Right ventricle myocardium superior (tissue), 1 donor: ENCODE measurements at places on chromosomes 6 and 20. TPM values are rescaled to one million over a fixed set of nuclear protein-coding genes. Genes with fewer than 3 reads are reported as not detected.
A peak's percentile ranks its signal among the peaks of the same experiment; 100 is the strongest.

DNA sequence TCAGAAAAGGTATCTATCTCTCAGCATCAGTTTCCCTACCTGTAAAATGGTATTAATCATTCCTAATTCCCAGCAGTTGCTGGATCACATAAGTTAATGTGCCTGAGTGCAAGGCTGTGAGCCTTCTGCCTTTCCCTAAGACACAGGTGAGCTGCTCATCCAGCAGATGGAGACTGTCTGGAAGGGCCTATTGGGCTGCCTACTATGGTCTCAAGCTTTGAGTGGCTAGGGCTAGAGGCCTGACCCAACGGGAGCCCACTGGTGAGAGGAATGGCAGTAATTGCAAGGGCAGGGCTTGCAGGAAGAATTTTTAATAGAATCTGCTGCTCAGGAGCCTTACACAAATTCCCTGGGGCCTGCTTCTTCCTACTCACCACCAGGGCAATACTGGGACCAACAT is 4.3 kb downstream of the KHDC1 start:
- DNase-seq = no peak

Gene PRDM13
- not detected for total RNA-seq

- no peak for DNase-seq
Observed at GRCh38 chr20:38651154-38651553, 49.5 kb downstream of the ARHGAP40 start.

GRCh38 chr6:168870982-168871381 is 382.7 kb downstream of the THBS2 start:
- DNase-seq = no peak

DNA sequence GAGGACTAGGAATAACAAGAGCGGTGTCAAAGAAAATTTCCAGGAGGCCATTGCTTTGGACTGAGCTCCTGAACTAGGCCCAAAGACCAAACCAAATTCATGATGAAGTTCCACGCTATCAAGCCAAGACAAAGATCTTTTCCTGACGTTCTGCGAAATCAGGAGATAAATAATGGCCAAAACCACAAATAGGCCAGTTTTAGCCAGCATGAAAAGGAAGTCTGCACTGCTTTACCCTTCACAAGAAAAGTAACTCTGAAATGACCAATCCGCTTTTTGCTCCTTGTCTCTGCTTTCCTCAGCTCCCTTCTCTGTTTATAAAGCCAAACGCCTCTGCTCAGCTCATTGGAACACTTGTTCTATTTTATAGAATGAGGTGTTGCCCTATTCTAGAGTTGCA is 6.7 kb downstream of the NCOA5 start:
- DNase-seq = no peak

Gene SULF2
- total RNA-seq = 32.0 TPM

- no peak for DNase-seq
Observed at GRCh38 chr6:106692112-106692818, 62.9 kb downstream of the QRSL1 start.

DNA sequence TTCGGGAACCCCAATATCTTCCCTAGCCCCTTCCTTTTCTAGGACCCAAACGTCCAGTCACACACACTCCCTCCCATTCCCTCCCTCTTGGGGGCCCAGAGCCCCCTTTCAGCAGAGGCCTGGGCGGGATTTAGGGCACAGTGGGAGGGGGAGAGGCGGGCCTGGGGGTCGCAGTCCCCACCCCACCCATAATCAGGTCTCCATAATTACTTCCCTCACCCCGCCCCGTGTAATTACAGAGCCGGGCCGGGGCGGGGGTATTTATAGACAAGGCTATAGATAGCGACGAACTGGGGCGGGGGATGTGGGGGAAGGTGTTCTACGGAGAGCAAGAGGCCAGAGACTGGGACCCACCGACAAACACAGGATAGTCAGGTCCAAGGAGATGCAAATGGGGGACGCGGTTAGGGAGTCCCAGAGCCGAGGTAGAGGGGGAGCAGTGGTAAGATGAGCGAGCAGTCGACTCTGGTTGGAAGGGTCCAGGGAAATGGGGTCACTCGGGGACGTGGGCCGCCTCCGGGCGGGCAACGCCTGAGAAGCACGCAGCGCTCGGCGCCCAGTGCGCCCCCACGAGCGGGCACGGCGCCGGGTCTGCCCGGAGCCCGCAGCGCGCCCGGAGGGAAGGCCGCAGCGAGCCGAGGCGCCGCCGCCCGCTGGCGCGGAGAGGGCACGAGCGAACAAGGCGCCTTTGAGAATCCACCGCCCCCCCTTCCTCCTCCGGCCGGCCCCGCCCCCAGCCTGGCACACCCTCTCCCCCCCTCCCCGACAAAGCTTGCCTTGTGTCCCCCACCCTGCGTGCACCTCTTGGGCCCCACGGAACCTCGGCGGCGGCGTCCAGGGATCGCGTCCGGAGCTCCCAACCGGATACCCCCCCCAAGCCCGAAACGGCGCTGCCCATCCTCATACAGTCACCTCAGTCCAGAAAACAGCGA is 670 bp upstream of the COL11A2 start:
- peak; percentile 63 for DNase-seq

GRCh38 chr20:49635866-49636265 is 67.9 kb upstream of the PTGIS start:
- DNase-seq = no peak

Gene NUP153
- total RNA-seq = 23.6 TPM

DNA sequence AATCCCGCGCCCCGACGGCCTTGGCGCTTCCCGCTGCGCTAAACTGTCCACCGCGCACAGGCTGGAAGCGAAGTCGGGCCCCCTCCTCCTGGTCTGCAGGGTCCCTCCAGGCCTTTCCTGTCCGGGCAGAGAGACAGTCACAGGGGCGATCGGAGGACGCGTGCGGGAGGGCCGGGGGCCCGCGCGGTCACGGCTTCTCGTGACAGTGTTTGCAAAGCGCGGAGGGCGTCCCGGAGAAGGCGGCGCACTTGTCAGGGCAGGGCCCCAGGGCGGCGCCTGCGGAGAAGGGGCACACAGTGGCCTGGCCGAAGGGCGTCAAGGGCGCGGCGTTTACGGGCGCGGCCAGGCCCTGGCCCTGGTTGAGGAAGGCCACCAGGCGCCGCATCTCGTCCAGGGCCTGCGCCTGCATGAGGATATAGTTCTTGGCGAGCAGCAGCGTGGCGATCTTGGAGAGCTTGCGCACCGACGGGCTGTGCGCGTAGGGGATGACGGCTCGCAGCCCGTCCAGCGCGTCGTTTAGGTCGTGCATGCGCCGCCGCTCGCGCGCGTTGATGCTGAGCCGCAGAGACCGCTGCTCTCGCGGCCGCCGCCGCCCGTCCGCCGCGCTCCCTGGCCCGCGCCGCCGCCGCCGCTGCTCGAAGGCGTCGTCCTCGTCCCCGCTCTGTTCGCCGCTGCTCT is 763 bp downstream of the BHLHE23 start:
- DNase-seq = no peak

- peak; percentile 90 for DNase-seq
Observed at GRCh38 chr20:48827855-48828733, at the start of gene PREX1. Gene PREX1 (minus strand): TSS chr20:48827999. CDS start chr20:48827860, 139 bp downstream.

Gene PI16
- 27.8 TPM for total RNA-seq

Gene ENPP5
- total RNA-seq = 3.0 TPM

DNA sequence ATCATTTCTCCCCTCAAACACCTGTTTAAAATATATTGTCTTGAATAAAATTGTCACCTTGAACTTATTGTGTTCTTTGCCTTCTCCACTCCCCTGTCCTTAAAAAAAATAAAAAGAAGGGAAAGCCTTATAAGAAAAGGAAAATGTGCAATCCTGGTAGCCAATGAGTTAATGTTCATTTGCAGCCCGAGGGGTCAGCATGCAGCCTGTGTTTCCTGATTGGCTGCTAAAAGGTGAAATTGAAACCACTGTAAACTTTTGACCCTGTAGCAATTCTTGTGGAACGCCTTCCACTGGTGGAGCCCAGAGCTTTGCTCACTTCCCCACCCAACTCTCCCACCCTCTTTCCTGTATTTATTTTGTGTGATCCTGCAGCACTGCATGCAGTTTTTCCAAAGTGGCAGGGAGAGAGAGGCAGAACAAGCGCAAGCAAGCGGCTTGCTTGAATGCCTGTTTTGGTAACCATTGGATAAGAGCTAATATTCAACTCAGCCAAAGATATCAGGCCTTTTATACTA is 74.9 kb downstream of the NCOA3 start:
- DNase-seq = peak; percentile 60

Gene TSBP1
- total RNA-seq = not detected

- no peak for DNase-seq
Observed at GRCh38 chr6:44480097-44480541, 92.6 kb downstream of the CDC5L start.

Gene IP6K3
- 44.2 TPM for total RNA-seq

DNA sequence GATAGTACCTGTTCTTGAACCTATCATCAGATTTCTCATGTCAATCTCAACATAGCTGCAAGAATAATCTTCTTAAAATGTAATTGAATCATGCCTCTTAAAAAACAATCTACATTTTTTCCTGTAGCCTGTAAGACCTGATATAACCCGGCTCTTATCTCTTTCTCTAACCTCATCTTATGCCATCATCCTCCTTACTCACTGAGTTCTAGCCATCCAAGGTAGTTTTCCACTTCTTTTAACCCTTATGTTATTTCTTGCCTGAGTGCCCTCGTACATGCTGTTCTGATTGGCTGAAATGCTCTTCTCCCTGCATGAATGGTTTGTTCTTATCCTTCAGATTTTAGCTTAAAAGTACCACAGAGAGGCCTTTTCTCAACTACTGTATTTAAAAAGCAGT is 16.4 kb downstream of the SLC17A5 start:
- no peak for DNase-seq

GRCh38 chr20:41540459-41540858 is 77.7 kb downstream of the CHD6 start:
- DNase-seq = no peak

DNA sequence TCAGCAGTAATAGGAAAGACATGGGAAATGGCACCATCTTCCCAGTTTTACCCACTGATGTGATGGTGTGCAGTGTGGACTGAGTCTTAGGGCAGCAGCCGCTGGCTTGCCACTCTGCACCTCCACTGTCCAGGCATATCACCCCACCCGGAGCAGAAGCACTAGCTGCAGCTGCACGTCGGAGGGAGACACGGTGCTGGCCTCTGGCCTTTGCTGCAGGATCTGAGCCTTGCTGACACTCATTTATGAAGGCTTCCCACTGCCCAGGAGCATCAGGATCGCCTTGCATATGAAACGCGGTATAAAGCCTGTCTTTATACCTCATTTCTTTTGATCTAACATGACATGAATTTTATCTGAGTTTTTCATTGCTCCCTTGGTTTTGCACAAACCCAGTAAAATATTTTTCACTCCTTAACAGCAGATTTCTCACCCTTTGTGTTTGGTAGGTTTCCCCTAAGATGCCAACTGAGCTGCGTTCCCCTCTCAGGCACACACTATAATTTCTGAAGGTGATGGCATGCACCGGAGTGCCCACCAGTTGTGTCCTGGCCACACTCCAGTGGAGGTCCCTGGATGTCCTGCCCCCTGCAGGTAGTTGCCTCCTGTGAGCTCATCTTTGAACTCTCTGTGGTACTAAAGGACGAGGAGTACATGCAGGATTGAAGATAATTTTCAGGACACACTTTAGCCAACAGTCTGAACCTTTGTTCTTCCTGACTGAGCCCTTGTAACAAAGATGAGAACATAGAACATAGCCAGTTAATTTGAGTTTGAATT is 9.0 kb upstream of the EXOC2 start:
- no peak for DNase-seq

- no peak for DNase-seq
Observed at GRCh38 chr6:31728767-31729514, at the start of gene DDAH2. Gene DDAH2 (minus strand): TSS chr6:31729299. CDS start chr6:31729161, 138 bp downstream.

Gene PACRG
- total RNA-seq = 7.4 TPM

DNA sequence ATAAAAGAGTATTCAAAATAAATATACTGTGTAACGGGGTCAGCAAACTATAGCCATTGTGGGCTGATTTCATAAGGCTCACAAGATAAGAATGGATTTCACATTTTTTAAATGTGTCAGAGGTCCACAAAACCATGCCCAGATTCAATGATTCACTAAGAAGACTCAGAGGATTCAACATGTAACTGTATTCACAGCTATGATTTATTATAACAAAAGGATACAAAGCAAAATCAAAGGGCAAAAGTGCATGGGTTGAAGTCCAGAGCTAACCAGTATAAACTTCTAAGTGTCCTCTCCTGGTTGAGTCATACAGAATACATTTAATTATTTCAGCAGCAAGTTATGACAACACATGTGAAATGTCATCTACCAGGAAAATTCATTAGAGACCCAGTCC is 49.2 kb downstream of the TBC1D32 start:
- DNase-seq = no peak

Gene RAD21L1
- not detected for total RNA-seq

Gene FERMT1
- 1.0 TPM for total RNA-seq

GRCh38 chr6:143183666-143184065 is 123.0 kb downstream of the AIG1 start:
- DNase-seq = no peak

DNA sequence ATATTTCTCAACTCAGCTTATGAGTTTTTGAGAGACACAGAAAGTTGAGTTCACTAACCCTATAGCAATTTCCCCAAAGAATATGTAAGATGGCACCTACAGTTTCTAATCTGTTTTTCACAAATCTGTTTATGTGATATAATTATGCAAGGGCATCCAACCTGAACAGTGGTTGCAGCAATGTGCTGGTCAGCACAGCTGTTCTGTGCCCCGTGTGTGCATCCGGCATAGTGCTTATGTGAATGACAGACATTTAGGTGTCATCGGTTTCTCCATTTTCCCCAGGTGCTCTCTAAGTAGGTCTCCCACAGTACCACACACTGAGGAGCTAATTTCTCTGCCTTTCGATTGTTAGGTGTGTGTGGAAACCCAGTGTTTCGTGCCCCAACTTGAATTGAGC is 7.7 kb upstream of the BACH2 start:
- no peak for DNase-seq

DNA sequence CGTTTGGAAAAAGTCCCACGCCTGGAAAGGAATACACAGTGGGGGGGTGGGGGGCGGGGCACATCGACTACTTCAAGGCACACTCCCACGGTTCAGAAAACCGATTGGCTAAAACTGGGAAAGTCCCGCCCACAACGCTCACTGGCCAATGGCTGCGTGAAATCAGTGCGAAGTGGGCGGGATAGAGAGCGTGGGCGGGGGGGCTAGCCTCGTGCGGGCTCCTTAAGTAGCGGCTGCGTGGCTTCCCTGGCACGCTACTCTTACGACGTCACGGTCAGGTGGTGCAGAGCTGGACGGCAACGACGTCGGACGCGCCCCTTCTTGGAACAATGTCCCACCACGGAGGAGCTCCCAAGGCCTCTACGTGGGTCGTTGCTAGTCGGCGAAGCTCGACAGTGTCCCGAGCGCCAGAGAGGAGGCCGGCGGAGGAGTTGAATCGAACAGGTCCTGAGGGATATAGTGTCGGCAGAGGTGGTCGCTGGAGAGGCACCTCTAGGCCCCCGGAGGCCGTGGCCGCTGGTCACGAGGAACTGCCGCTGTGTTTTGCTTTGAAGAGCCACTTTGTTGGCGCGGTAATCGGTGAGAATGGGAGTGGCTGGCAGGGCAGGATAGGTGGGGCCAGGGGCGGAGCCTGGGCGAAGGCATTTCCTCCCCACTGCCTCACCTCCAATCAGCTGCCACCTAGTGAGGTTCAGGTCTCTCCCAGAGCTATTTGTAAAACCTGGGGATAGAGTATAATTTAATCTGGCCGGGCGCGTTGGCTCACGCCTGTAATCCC is at the start of gene DDX43:
Gene DDX43 (plus strand): TSS at position 252 of the 778 bp plus-strand sequence. CDS start 78 bp downstream, at position 330.
- peak; percentile 83 for DNase-seq

Gene BEND3
- 1.5 TPM for total RNA-seq

Gene C4B
- total RNA-seq = 58.3 TPM
